ENCODE measurements at places on chromosomes 7 and 10. TPM values are rescaled to one million over a fixed set of nuclear protein-coding genes. Genes with fewer than 3 reads are reported as not detected.

SPDYE16 gene
- polyA plus RNA-seq: 5.8 TPM

LOXL4 gene
- polyA plus RNA-seq: 6.2 TPM

ANKRD1 gene
- polyA plus RNA-seq: not detected

PLXNA4 gene
- polyA plus RNA-seq: 1.9 TPM

GRCh38 chr7:102814025-102814471, 65.2 kb downstream of the FAM185A start:
- no peak for DNase-seq

DNA sequence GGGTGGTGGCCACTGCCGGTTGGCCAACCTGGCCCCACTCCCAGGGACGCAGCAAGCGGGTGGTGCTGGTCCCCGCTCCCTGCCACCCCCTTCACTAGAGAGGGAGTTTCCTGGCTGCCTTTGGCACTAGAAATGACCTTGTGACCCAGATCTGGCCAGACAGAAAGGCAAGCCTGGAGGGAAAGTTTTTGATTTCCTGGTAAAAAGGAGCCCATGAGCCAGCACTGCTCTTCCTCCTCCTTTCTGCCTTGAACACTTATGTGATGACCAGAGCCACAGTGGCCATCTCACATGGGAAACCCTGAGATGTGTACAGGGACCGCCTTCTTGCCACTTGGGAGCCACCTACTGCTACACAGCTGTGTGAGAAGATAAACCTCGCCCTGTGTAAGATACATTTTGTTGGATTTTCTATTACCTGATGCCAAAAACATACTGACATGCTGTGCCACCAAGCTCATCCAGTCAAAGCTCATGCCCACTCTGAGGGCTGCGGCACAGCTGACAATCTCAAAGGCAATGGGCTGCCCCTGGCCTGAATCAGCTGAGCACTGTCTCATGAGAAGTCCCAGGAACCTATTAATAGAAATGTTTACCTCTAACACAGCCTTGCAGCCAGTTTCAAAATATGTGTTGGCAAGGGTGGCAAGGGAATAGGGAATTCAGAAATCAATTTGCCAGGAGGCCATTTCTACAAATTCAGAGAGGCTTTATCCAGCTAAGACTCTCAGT, 94.0 kb downstream of the CYTH3 start:
- no peak for DNase-seq

DNA sequence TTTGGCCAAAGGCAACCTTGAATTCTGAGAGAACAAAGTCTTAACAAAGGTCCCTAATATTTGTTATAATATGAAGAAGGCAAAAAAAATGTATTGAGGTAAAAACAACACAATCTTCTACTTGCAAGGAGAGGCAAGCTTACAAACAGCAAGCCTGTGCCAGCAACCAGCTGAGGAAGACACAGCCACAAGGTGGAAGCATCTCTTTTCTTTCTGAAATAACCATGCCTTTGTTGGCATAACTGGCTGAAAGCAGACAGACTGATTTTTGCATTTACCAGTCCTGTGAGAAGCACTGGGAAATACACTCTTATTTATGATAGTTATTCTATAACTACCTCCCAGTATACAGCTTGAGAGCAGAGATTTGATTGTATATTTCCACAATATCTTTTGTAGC, 292.0 kb downstream of the PHTF2 start:
- no peak for DNase-seq

GRCh38 chr7:84384417-84384816, 189.8 kb upstream of the SEMA3A start:
- no peak for DNase-seq

DNA sequence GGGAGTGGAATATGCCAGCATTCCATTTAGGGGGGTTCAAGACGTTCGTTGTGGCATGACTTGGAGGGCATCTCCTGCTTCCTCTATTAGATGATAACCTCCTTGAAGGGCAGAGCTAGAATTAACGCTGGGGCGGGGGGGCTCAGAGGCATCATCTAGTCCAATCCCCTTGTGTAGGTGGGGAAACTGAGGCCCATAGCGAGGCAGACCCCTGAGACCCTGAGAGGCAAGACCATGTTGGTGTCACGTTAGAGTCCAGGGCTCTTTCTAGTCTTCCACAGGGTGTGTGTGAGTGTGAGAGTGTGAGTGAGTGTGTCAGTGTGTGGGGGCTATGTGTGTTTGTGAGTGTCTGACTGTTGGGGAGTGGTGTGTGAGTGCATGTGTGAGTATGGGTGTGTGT, 29.3 kb upstream of the NUB1 start:
- no peak for DNase-seq

GRCh38 chr10:102597131-102597991, 46.9 kb upstream of the TRIM8 start:
- DNase-seq: no peak

GRCh38 chr7:69364813-69365643, 233.2 kb upstream of the AUTS2 start:
- no peak for DNase-seq

DNA sequence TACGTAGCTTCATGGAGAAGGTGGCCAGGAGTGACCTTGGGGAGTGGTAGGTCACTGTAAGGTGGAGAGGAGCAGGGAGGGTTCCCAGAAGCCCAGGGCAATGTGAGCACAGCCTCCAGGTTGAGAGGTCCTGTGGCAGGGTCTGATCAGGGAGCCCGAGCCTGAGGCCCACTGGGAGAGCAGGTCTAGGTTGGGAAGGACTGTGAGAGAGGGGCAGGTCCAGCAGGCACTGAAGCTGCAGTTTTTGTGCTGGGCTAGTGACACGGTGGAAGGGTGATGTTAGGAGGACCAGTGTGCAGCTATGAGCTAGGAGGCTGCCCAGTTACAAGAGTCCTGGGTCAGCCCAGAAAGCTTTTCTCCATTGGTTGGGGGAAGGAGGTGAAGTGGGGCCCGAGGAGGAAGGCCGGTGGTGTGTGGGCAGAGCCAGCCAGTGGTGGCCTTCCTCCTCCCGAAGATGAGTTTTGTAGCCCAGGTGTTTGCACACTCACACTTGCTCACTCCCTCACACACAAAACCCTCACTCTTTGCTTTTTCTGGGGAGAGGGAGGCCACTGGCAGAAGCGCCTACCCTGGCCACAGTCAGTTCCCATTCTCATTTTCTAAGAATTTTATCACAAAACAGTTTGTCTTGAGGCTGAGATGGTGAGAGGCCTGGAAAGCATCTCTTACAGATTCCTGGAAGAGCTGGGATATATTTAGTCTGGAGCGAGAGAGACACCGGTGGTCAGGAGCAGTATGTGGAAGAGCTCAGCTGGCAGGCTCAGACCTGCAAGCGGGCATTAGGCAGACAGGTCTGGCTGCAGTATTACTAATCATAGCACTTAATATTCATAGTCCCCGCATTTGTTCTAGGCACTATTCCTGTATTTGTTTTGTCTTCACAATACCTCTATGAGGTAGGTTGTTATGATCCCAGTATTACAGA, 57.1 kb downstream of the ZNF467 start:
- DNase-seq: no peak

Measured in left lung (tissue), 14 donors.